PC-3 (cell line): ENCODE measurements at places on chromosomes 3 and 15.

DNA sequence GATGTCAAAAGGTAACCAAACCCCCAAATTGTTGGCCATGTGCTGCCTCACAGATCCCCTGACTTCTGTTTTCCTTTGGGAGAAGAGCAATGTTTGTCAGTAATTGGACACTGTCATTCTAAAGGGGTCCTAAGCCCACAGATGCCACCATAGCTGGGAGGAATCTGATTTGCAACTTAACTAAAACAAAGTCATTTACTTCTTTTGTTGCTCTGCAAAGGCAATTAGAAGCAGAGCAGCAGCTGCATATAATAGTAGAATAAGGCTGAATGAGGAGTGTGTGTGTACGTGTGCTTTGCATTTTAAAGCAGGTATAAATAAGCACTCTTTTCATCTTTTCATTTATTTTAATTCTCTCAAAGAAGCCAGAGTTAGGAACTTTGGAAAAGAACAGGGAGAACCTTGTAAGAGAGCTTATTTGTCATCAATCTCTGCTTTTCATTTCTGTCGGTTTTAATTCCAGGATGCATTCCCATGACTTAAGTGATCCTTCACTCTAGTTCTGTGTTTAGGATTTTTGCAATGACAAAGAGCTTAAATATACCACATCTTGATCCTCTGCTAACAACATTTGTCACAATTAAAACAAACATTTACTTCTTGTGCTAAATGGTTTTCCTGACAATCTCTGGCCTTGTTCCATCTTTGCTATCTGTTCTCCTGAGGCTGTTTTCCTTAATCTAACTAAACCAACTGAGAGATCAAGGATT is 530.2 kb upstream of the CBLB start:
- DNase-seq = no peak

DNA sequence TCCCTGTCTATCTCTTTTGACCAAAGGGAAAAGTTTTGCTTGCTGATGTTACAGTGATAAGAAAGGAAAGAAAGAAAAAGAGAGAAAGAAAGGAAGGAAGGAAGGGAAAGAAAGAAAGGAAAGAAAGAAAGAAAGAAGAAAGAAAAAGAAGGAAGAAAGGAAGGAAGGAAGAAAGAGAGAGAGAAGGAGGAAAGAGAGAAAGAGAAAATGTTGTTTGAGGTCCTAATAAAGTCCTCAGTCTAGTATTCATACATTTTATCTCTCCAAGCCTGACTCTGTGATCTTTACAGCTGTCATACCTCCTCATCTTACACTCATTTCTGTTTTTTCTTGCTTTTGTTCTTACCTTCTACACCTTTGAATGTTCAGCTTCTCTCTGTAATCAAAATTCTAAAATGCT is 111.4 kb upstream of the MBNL1 start:
- DNase-seq = no peak

- DNase-seq = no peak
Measured at GRCh38 chr3:47410801-47411646, 30.2 kb downstream of the PTPN23 start.

DNA sequence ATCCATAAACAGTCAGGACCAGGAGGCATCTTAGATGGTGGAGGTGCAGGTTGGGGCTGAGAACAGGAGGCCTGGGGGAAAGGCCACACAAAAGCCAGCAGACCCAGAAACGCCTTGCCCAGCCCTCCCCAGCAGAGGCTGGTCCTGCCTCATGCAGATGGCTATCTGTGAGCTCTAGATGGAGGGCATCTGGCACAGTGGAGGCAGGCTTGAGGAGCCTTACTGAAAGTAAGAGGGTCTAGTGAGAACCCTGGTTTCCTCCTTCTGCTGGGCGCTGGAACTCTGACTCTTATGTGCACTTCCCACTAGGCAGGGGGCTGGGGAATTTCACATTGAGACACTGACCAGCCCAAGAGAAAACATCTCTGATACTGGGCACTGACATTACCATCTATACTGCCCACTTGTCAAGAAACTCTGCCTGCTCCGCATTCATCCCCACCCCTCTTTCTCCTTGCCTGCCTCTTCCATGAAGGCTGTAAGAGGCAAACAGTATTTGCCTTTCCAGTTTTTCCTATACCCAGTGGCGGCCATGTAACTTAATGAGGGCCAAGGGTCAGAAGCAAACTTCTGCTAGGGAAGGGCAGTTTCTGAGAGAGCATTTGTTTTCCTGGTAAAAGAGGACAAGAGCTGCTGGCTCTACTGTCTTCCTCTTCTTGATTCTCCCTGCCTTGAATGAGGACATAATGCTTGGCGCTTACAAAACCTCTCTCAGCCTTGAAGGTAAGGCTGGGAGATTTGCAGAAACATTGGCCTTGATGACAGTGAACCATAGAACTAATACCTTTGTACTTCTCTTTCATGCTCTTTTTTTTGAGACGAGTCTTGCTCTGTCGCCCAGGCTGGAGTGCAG is 4.4 kb upstream of the SCN5A start:
- no peak for DNase-seq

DNA sequence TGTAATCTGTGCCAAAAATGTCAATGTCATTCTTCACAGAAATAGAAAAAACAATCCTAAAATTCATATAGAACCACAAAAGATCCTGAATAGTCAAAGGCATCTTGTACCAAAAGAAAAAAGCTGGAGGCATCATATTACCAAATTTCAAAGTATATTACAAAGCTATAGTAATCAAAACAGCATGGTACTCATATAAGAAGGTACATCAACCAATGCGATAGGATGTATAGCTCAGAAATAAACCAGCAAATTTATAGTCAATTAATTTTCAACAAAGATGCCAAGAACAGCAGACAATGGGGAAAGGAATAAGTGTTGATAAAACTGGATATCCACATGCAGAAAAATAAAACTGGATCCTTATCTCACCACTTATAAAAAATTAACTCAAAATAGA is 150.5 kb upstream of the PRICKLE2 start:
- no peak for DNase-seq

DNA sequence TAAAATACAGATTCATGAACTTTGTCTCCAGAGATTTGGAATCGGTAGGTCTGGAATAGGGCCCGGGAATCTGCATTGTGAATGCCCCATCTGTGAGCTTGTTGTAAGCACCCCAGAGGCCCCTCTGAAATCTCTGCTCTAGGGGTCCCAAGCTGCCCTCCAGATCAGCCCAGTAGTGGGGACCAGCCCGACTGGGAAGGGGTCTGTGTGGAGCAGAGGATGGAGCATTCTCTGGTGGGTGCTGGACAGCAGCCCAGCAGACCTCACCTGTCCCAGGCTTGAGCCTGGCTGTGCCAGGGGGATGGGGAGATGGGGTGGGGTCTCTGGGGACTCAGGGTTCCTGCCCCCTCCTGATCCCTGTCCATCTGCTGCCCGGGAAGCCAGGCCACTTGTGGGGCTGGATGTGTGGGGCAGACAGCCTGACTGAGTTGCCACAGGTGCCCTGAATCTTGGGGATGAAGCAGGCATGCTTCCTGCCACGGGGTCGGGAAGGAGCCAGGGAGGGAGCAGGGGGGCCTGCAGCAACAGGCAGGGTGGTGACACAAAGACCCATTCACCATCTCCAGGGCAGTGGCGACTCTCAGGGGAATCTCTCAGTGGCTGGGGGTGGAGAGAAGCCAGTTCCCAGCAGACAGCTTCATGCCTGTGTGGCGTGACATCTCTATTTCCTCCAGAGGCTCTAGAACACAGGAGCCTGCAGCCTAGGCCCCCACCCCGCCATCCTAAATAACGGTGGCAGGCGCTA is 99.3 kb downstream of the WNT7A start:
- no peak for DNase-seq

DNA sequence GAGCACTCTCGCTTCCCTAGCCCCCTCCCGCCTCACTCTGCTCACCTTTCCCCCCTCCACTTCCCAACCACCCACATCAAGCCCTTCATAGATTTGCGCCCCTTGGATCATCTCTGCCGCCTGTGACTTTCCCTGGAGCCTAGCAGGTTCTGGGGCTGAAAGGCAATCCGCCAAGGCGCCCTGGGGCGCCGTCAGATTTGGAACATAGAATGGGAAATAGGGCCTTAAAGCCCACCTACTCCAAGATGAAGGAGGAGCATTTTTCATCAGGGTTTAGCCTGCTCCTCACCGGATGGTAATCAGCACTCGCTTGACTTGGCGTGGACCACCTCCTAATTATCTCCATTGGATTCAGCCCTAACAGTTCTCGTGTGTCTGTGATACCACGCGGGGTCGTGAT is 1.3 kb downstream of the CPNE4 start:
- DNase-seq = no peak

DNA sequence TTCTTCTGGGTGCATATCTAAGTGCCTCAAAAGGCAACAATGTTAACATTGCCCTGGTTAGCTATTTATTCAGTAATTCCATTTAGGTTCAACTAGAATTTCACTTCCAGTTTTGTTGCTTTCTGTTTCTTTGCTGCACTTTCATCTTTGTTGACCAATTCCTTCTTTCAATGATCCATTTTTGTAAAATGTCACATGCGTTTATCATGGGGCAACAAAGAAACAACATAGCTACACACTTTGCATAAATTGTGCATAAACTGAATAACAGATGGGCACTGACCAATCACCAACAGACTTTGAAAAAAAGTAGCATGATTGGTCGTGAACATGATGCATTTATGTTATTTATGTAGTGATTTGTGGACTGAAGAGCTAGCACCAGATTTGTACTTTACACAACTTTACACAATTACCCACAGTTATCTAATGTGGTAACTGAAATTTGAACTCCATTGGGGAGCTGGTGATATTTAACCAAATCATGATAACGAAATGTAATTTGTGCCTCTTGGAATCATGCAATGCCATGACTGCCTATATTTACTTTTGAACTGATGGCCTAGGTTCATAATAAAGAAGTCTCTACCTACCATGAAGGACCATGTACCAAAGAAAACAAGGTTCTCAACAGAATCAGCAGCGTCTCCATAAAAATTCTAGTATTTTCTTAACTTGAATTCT is 7.1 kb upstream of the CPOX start:
- DNase-seq = no peak

DNA sequence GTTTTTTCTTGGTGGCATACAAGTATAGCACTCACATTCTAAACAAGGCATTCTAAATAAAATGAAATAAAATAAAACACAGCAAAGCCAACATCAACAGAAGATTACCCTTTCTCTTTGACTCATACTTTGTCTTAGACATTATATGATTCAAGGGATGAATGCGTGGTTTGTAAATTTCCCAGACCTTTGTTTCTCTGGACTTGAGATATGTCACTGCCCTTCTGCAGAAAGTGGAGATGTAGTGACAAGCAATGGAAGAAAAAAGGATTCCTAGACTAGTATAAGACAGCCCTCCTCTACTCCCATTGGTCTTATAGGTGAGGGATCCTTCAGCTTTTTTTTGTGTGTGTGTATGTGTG is 22.4 kb downstream of the NANOGP8 start:
- no peak for DNase-seq

GRCh38 chr3:11757441-11757875 is 89.2 kb downstream of the TAMM41 start:
- DNase-seq = peak; percentile 41

DNA sequence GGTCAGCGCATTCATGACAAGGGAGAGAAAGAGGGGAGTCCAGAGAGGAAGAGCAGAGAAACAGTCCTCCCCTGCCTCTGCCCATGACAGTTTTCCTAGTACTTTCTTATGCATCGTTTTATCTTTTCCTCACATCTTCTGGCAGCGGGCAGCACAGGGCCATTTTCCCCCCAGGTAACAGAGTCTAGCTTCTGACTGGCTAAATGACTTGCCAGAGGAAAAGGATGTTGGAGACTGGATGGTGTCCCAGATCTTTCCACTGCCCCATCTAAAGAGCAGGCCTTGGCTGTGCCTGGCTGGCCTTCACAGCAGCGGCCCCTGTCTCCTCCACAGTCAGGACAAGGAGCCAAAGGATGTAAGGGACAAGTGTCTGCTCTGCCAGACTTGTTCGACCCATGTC is 59.3 kb downstream of the CTDSPL start:
- no peak for DNase-seq

GRCh38 chr3:155442072-155442471 is 148.6 kb upstream of the STRIT1 start:
- DNase-seq = peak; percentile 41

GRCh38 chr3:160999274-160999673 is 105.9 kb downstream of the B3GALNT1 start:
- DNase-seq = peak; percentile 75

- DNase-seq = no peak
Measured at GRCh38 chr3:73270839-73271483, 209.5 kb downstream of the EBLN2 start.
